H9 (cell line): ENCODE measurements at places on chromosomes 6 and 20.

DNA sequence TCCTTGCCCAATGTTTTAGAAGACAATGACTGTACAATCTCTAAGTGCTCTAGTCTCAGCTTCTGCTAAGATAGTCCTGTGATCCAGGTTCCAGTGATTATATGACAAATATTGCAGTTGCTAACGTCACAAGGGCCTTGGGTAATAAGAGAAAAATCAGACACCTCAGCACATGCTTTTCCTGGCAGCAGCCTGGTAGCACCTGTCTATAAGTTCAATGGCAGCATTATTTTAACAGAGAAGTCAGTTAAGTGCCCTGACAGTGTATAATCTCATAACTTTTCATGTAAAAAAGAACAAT is 121.3 kb upstream of the BCLAF1 start:
- DNase-seq = no peak

DNA sequence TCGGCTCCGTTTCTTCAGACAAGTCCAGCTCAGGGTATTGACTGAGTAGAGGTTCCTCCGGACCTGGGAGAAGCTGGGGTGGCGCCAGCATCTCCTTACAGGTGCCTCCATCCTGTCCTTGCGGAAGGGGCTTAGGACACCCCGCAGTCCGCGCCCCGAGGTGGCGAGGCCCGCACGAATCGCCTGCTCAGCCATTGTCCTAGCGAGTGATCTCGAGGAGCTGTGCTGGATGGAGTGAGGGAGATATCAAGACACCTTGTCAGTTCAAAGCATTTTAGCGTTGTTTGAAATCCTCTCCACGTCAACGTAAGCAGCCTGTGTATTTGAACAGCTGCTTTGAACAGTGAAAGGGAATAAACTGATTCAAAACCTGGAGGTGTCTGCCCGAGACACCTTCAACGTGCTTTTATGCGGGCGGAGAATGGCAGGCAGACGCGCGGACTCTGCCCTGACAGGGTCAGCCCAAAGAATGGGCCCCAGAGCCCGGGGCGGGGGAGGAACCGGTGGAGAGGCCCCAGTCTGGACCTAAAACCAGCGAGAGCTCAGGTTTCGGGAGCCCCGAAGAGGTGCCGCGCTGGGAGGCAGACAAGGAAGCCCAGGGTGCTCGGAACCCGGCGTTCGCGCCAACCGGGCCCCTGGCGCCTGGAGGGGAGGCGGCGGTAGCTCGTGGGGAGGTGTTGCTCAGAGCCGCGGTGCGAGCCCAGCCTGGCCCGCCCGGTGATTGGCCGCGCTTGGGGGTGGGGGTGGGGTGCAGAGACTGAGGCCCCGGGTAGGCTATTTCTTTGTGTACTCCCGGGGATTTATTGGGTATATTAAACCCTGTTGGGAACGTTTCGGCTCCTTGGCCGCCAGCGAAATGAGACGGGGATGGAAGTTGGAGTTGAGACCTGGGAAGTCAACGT is 3.1 kb upstream of the POU3F2 start:
- DNase-seq = peak; percentile 60

GRCh38 chr20:49846206-49846807 is 33.7 kb downstream of the SLC9A8 start:
- DNase-seq = no peak

GRCh38 chr20:57867181-57867803 is 157.5 kb upstream of the PMEPA1 start:
- no peak for DNase-seq

DNA sequence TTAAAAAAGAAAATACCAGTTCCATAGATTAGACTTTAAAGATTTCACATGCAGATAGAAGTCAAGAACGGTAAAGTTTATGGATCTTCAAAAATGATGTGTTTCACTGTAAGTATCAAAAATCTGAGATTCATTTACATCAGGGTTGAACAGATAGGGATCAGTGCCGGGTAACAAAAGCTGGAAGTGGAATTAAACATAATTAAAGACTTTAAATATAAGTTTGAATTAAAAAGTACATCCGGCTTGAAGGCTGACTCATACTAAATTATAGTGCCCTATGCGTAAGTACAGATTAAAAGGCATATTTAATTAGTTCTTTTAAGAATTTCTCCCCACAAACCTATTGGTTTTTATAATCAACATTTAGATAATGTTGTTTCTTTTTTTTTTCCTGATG is 312.7 kb downstream of the PRL start:
- no peak for DNase-seq

DNA sequence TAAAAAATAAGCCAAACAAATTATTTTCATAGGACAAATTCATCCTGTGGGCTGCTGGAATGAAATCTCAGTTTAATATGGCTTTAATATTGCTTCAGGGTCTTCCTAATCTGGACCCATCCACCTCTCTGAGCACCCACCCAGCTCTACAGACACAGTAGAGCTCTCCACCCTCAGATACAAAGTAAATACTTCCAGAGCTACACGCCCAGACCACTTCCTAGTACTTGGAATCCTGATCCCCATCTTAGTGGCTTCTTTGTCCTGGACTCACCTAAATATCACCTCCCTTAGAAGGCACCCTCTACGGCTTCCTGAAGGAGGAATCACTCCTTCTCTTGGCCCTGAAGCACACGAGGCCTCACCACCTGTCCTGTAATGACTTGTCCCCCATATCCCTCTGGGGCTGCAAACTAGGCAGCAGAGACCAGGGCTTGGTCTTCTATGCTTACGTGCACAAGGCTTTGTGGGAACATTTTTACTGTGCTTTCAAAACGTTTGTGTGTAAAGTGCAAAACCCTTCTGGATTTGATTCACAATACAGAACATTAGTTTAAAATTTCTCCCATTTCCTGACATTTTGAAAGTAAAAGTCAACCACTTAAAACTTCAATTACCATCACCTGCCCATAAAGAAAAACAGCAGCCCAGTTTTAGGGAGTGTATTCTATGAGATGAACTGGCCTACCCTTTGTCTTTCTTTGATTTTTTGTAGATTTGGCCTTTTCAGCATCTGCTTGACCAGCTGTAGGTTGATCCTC is 2.4 kb downstream of the CTCFL start:
- no peak for DNase-seq

GRCh38 chr6:73798592-73798991 is 102.6 kb downstream of the CD109 start:
- peak; percentile 36 for DNase-seq

DNA sequence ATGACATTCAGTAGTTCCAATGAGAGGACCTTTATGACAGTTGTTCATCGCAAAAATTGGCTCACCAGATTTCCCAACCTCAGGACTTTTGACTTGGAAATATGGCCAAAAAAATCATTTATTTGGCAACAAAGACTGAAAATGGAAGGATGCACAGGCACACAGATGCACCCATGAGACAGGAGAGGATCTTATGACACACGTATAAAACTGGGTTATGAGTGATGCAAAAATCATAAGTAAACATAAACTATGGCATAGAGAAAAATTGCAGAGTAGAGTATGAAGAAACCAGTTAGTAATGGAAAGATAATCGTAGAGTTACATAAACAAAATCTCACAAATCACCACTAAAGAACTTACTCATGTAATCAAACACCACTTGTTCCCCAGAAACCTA is 546.9 kb downstream of the ADGRB3 start:
- DNase-seq = no peak

DNA sequence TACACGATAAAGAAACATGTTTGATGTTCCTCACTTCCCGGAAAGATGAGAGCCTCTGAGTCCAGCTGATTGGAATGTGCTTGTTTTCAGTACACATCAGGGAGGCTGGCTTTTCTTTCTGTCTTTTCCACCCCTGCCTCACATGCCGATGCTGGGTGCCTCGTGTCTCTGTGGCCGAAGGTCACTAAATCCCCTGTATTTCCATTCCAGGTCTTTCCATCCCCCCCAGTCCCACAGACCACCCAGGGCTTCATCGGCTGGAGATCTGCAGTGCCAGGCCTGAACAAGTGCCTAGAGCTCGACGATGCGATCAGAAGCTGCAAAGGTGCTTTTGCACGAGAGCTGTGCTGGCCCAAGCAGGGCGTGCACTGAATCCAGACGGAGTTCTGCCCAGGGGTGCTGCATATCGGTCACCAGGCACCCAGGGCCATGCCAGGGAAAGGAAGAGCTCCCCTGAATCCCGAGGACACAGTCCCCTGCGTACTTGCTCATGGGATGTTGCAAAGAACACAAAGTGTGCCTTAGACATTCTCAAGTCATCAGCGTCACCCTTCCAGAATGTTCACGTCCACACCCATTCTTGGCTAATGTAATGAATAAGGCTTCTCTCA is 67.9 kb downstream of the ANKRD60 start:
- DNase-seq = no peak

- peak; percentile 71 for DNase-seq
Measured at GRCh38 chr6:138161338-138162110, at the start of gene ARFGEF3. Gene ARFGEF3, plus strand, starts transcription at chr6:138161939. Its CDS starts 148 bp downstream, at chr6:138162087.

DNA sequence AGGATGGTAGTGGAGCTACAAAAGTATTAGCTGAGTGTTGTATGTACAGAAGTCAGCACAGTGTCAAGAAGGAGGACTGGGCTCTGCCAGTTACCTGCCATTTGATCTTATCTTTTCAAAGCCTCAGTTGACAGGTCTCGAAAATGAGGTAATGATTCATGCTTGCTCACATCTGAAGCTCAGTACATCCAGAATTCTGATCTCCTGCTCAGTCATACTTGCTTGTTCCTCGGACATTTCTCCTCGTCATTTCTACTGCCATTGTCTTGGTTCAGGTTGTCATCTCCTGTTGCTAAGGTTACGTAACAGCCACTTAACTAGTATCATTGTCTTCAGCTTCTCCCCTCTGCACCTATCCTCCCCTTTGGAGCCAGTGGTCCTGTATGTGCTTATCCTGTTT is 89.5 kb downstream of the SLX4IP start:
- no peak for DNase-seq

- no peak for DNase-seq
Measured at GRCh38 chr6:7631466-7631865, 41.5 kb downstream of the SNRNP48 start.

DNA sequence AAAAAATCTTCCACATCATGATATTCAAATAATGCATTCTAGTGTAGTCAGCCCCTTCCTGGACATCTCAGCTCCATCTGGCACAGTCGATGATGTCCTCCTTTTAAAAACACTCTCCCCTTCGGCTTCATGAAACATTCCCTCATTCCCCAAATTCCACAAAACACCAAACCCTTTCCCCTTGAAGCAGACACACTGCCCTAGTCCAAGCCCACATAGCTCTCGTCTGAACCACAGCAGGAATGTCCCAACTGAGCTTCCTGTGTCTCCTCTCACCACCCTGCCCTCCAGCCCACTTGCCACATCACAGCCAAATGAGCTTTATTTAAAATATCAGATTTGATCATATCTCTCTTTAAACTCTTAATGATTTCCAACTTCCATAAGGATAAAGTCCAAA is 106.4 kb upstream of the CARMIL1 start:
- no peak for DNase-seq

DNA sequence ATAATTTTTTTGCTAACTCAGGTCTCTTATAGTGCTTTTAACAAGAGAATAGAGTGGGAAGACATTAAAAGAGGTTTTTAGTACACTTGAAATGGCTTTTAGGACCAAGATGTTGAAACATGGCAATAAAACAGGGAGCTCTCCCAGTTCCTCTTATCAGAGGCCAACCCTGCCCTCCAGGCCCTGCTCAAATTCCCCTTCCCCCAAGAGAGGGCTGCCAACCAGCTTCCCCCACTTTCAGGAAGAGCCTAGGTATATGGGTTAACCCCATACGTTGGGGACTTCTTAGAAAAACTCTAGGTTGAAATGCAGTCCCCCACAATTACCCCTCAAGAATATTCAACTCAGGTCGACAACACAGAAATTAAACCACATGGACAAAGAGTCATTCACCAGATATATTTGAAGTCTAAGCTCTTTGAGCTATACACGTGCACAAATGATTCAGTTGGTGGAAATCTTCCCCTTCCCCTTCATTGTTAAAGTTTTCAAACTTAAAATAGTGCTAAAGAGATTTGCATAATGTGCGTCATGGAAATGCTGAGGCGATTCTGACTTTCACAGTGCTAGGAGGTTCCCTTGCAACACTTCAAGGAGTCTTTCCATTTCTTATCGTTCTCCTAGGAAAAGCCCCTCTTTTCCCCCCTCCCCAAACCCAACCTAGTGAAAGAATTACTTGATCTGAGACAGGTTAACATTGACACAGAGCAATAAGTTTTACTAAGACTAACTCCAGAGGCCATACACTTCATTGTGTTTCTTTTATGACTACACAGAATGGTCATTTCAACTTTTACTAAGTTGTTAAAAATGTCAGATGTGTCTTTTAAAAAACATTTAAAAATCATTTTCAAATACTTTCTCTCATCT is 49.8 kb upstream of the ENPP5 start:
- no peak for DNase-seq

DNA sequence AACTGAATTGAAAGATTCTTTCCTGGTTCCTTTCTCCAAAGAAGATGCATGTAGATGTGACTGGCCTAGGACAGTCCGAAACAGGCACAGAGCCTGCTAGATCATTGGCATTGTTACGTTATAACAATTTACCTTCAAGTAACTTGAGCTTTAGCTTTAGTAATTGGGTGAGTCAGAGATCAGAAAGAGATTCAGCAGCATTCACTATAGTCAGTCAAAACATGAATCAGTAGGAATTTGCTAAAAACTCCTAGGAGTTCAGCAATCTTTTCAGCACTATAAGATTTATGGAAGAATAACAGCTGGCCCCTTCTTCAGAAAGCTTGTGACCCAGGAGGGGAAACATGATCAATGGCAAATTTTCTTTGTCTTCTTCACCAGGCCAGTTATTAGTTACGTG is 281.7 kb upstream of the PRDM1 start:
- no peak for DNase-seq
